ENCODE measurements at places on chromosomes 3 and 15.

DNA sequence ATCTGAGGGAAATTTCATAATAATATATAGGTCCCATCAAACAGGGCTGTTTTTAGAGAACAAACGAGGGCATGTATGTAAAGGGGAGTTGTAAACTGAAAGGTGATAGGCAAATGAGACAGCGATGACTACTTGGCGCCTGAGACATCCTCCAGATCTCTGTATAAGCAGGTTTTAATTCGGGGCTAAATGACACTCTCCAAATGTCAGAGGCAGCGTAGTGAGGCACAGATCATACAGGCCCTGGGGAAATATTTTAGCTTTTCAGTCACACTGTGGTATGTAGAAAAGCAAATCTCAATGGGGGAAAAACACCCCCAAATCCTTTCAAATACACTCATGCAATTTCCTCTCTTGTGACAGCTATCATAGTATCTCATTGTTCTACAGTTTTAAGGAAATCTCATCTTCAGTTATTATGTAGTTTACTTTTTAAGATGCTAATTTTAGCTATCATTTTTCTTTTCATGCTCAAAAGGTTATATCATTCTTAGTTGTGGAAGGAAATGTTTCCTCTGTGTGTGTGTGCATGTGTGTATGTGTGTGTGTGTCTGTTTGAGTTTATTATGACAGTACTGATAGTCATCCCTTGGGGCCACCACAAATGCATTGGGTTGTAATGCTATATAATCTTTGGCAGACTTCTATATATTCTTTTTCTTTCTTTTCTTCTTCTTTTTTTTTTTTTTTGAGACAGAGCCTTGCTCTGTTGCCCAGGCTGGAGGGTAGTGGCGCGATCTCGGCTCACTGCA lies 1.1 kb downstream of the TPRG1 start:
- no peak for DNase-seq

- DNase-seq: no peak
Measured at GRCh38 chr3:139521816-139522215, 17.7 kb downstream of the RBP1 start.

- no peak for DNase-seq
Measured at GRCh38 chr3:100761211-100761942, 52.1 kb downstream of the TFG start.

- DNase-seq: peak; percentile 5
Measured at GRCh38 chr3:128383316-128384235, 83.1 kb downstream of the DNAJB8 start.

DNA sequence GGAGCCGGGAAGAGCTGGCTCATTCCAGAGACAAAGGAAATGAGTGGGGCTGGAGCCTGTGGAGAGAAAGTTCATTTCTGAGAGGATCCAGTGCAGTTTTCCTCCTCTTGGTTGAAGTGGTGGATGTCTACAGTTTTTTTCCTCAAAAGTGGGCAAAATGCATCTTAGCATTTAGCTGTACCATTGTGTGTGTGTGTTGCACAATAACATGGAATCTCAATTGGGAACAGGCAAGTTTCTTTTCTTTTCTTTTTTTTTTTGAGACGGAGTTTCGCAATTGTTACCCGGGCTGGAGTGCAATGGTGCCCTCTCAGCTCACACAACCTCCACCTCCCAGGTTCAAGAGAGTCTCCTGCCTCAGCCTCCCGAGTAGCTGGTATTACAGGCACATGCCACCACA lies 101.5 kb upstream of the UBE2E1 start:
- DNase-seq: no peak

Measured in stimulated activated CD4-positive, alpha-beta T cell treated with anti-CD3 and anti-CD28 coated beads, TNF-alpha, amount 100 ng/mL, for 48 hours (primary cell).